Gastrocnemius medialis (tissue), 4 donors: ENCODE measurements at places on chromosomes 12 and 14. TPM values are rescaled to one million over a fixed set of nuclear protein-coding genes. Genes with fewer than 3 reads are reported as not detected.

GRCh38 chr12:123929946-123930583 lies 42.6 kb downstream of the CCDC92 start:
- no peak overlapping the region for H3K27ac ChIP-seq
- H3K4me1 ChIP-seq: no peaks in the 10 kb centered on the region
- DNase-seq: no peak
- no peaks in the 10 kb centered on the region for H3K36me3 ChIP-seq
- H3K4me3 ChIP-seq: no peak overlapping the region
- H3K27me3 ChIP-seq: no peaks in the 10 kb centered on the region

DNA sequence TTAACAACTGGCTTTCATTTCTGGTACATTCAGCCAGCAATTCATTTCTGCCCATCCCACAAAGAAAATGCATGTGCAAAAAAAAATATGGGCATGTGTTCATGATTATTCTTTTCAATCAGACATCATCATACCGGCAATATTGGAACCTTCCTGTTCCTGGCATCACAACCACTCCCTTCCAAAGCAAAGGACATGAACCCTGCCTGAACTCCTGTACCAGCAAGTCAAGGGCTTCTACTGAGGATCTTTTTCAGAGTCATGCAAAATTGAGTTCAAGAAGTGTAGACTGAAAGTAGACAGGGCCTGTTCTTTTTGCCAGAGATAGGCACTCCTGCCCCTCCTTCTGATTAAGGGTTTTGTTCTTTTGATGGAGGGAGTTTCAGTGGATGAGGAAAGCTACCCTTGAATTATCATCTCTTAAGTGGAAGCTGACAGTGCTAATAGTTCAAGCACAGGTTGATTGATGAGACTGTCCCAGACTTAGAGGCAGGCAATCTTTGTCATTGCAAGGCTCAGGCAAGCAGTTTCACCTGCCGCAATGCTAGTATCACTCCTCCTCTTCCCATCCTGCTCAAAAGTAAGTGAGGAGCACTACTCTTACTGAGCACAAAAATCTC lies 22.3 kb upstream of the DIO2 start:
- H3K36me3 ChIP-seq: no peaks in the 10 kb centered on the region
- no peak overlapping the region for H3K27ac ChIP-seq
- no peak for DNase-seq
- no peaks in the 10 kb centered on the region for H3K4me1 ChIP-seq
- H3K27me3 ChIP-seq: no peaks in the 10 kb centered on the region

- no peak overlapping the region for H3K4me3 ChIP-seq
- DNase-seq: no peak
- H3K36me3 ChIP-seq: no peaks in the 10 kb centered on the region
- H3K27me3 ChIP-seq: no peaks in the 10 kb centered on the region
- no peak overlapping the region for H3K27ac ChIP-seq
These were observed 71.7 kb downstream of the RPAP3 start for GRCh38 chr12:47634127-47634526.

DNA sequence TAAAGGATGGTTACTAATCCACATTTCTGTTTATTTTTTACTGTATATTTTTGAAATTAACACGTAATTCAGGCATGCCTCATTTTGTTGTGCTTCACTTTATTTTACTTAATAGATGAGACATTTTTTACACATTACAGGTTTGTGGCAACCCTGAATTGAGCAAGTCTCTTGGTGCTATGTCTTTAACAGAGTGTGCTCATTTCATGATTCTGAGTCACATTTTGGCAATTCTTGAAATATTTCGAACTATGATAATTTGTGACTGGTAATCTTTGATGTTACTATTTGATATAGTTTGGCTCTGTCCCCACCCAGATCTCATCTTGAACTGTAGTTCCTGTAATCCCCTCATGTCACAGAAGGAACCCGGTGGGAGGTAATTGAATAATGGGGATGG lies 1120.5 kb upstream of the FLRT2 start:
- H3K4me3 ChIP-seq: no peak overlapping the region
- H3K4me1 ChIP-seq: no peaks in the 10 kb centered on the region
- no peaks in the 10 kb centered on the region for H3K27me3 ChIP-seq
- DNase-seq: no peak

DNA sequence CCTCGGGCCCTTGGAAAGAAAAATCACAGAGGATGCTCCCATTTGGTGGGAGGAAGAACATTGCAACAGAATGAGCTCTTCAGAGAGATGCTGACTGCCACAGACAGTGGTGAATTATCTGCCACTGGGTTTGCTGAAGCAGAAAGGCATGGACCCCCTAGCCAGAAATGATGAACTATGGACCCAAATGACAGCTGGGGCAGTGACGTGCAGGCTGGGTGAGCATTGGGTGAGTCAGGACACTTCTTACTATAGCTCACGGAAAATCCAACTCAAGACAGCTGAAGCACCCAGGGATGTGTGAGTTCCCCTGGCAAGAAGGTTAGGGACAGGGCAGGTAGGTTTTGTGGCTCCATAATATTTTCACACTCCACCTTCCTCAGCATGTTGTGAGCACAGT lies 993.2 kb downstream of the BCL11B start:
- H3K27me3 ChIP-seq: no peaks in the 10 kb centered on the region
- no peak for DNase-seq
- no peak overlapping the region for H3K4me3 ChIP-seq

DNA sequence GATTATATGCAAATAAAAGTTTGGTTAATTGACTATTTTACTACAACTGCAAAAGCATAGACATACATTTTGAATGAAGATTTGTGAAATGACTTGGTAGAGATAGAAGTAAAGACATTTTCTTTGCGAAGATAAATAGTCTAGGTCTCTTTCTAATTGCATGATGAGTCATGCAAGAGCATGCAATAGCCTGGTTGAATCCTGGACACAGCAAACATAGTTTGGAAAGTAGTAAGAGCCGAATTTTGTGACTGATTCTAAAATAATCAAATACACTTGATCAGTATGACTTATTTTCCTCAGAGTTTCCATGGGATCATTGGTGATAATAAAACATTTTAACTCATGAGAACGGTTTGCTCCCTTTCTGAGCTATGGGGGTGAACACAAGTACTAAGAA lies 27.7 kb upstream of the CAND1 start:
- no peaks in the 10 kb centered on the region for H3K27me3 ChIP-seq
- H3K4me1 ChIP-seq: no peaks in the 10 kb centered on the region
- no peak for DNase-seq
- H3K36me3 ChIP-seq: no peaks in the 10 kb centered on the region
- H3K4me3 ChIP-seq: no peak overlapping the region

DNA sequence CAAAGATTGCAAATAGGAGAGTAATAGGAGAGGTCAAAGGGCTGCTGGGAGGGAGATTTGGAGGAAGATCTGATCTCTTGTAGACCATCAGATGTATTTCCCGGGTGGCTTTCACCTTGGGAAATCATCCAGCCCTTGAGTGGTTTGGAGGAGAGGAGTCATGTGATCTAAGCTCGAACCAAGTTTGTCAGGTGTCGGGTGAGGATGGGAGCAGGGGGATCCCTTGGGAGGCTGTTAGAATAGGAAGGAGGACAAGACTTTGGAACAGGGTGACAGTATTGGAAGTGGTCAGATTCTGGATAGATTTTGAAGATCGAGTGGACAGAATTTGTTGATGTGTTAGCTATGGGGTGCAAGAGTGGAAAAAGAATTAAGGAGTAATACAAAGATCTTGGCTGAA lies 46.6 kb downstream of the C12orf75 start:
- H3K27me3 ChIP-seq: no peaks in the 10 kb centered on the region
- no peak overlapping the region for H3K27ac ChIP-seq
- DNase-seq: no peak
- no peaks in the 10 kb centered on the region for H3K4me1 ChIP-seq
- no peak overlapping the region for H3K4me3 ChIP-seq

DNA sequence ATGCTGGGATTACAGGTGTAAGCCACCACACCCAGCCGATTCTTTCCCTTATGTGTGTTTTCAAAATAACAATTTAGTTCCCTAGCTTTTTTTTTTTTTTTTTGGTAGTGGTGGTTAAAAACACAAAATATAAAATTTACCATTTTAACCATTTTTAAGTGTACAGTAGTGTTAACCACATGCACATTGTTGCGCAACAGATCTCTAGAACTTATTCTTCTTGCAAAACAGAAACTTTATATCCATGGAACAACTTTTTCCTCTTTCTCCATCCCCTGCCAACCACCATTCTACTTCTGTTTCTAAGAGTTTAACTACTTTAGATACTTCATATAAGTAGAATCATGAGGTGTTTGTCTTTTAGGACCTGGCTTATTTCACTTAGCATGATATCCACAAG lies 1.1 kb upstream of the NDUFA12 start:
- H3K27me3 ChIP-seq: no peaks in the 10 kb centered on the region
- H3K4me3 ChIP-seq: no peak overlapping the region
- H3K27ac ChIP-seq: no peak overlapping the region
- no peak for DNase-seq

- no peak for DNase-seq
- H3K27me3 ChIP-seq: peaks cover 9% of the 10 kb centered on the region
- no peak overlapping the region for H3K27ac ChIP-seq
- H3K4me1 ChIP-seq: no peaks in the 10 kb centered on the region
These were observed 4.7 kb upstream of the SLC2A14 start for GRCh38 chr12:7877420-7877819.

GRCh38 chr14:65613131-65613650 lies 200.7 kb downstream of the FUT8 start:
- H3K27ac ChIP-seq: no peak overlapping the region
- no peaks in the 10 kb centered on the region for H3K4me1 ChIP-seq
- H3K4me3 ChIP-seq: no peak overlapping the region
- H3K36me3 ChIP-seq: no peaks in the 10 kb centered on the region
- no peak for DNase-seq

DNA sequence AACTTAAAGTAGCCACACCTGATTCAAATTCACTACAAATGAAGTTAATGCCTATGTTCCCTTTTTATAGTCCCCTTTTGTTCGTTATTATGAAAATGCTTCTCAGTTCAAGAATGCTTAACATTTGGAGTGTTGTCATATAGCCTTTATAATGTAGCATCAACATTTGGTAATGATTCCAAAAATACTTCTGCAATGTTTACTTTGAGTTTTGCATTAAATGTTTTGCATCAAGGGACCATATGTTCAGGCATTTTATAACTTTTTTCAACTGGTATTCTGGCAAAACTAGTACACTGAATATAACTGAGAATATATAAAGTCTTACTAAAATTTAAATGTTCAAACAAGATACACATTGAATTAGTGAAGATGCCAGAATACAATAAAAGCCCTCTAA lies 209.6 kb upstream of the SLC16A7 start:
- H3K36me3 ChIP-seq: no peaks in the 10 kb centered on the region
- H3K27ac ChIP-seq: no peak overlapping the region
- no peak for DNase-seq
- H3K4me3 ChIP-seq: no peak overlapping the region
- H3K27me3 ChIP-seq: no peaks in the 10 kb centered on the region

Gene MDM2
- 65.1 TPM for total RNA-seq

Gene SERPINA5
- 4.1 TPM for total RNA-seq
